ENCODE measurements at places on chromosomes 4 and X. TPM values are rescaled to one million over a fixed set of nuclear protein-coding genes. Genes with fewer than 3 reads are reported as not detected.

The MAGED4 gene
- not detected for total RNA-seq

The ZCCHC12 gene
- not detected for total RNA-seq

The CENPI gene
- 15.8 TPM for total RNA-seq

The CXorf65 gene
- total RNA-seq: 4.0 TPM

The NKX6-1 gene
- total RNA-seq: not detected

The GAGE2A gene
- total RNA-seq: 0.56 TPM

The SYP gene
- total RNA-seq: 0.49 TPM

The SLITRK4 gene
- total RNA-seq: 0.74 TPM

The FMR1NB gene
- total RNA-seq: not detected

The CLOCK gene
- 10.4 TPM for total RNA-seq

The ATP6AP1 gene
- 31.2 TPM for total RNA-seq

DNA sequence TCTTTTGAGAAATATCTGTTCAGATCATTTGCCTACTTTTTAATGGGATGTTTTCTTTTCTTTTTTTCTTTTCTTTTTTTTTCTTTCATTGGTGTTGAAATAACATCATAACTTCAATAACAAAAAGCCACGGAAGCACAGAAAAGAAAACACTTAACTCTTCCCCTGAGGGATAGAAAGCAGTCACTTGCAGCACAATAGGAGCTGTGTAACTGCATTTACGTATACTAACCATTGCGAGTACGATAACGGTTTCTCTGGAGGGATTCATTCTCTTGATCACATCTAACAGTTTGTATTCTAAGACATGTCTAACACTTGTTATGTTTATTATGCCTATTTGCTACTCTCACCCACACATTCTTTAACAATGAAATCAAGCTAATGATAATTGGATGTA is 27.3 kb downstream of the C4orf46 start:
- no peak for DNase-seq

GRCh38 chr4:188949596-188949995 is 810.4 kb downstream of the TRIML1 start:
- no peak for DNase-seq

DNA sequence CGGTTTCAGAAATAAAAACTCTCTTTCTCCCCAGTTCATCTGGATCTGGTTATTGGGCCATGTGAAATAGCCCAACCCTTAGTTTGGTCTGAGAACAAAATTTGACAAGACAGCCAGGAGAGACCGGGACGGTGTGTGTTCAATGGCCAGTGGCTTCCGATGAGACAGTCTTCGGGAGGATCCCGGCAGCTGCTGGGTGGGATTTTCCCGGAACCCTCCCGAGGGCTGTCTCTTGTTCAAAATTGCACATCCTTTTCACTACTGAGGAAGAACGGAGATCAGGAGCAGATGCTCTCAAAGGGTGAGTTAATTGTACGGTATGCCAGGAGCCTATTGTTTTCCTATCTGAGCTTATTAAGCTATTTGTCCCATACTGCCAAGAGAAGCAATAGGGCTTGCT is 166.5 kb downstream of the PRR32 start:
- DNase-seq: no peak

- no peak for DNase-seq
Measured at GRCh38 chr4:2458546-2459491, 10.1 kb upstream of the RNF4 start.

DNA sequence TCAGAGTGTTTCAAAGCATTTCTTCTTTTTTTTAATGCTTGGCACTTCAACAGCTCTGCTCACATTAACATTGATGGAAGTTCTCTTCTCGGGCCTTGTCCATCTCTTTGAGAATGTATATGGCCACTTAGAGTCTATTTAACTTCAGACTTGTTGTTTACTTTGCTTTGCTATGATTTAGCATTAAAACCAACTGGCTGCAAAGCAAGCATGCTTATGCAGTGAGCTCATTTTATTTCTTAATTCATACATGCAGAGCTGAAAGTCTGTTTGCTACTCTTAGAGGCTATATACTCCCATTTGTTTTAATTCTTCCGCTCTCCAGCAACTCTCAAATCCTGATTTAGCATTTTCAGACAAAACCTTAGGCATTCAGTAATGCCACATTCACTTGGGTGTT is 107.6 kb upstream of the PACRGL start:
- no peak for DNase-seq

- DNase-seq: no peak
Measured at GRCh38 chrX:68114573-68115129, 318.6 kb downstream of the OPHN1 start.

DNA sequence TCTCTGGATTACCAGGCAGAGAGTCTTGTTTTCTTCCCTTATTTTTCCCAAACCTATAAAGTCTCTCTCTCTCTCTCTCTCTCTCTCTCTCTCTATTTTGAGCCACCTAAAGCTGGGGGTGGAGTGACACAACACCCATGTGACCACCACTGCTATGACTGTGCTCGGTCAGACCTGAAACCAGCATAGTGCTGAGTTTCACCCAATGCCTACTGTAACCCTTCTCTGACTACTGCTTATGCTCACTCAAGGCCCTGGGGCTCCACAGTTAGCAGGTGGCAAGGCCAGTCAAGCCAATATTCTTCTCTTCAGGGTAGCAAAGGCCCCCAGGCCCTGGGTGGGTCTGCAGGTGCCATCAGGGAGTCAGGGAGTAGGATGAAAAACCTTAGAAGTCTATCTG is 114.7 kb upstream of the ARMCX2 start:
- peak; percentile 17 for DNase-seq

DNA sequence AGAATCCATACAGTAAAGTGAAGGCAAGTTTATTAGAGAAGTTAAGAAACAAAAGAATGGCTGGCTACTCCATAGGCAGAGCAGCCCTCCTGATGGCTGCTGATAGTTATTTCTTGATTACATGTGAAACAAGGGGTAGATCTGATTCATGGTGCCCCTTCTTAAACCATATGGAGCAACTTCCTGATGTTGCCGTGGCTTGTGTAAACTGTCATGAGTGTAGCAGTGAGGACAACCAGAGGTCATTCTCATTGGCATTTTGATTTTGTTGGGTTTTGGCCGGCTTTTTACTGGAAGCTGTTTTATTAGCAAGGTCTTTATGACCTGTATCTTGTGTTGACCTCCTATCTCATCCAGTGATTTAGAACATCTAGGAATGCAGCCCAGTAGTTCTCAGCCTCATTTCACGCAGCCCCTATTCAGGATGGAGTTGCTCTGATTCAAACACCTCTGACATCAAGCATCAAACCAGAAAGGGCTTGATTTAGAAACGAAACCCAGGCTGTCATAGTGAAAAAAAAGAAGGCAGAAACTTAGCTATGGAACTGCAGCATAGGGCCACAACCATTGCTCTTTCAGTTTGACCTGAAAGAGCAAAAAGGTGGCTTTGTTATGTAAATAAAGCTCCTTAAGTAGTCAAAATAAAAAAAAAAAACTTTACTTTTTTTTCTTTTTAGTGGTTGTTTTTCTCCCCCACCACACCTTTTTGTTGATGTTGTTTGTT is 37.8 kb downstream of the SPCS3 start:
- DNase-seq: peak; percentile 48

GRCh38 chrX:25178555-25178954 is 162.8 kb upstream of the ARX start:
- DNase-seq: no peak

DNA sequence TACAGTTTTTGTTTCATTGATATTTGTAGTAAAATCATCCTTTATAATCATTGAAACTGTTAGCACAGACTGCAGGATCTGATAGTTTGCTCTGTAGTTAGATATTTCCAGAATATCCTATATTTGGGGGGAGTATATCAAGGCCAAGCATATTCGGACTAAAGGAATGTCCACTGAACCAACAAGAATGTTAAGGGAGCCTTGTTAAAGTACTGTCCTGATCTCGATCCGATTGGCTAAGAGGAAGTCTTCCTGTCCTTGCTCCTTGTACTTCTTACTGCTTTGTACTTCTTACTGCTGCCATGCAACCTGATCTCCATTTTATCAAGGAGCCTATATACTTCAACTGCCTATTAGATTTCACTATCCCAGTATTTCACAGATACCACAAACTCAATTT is 449.3 kb downstream of the RPA4 start:
- DNase-seq: no peak

DNA sequence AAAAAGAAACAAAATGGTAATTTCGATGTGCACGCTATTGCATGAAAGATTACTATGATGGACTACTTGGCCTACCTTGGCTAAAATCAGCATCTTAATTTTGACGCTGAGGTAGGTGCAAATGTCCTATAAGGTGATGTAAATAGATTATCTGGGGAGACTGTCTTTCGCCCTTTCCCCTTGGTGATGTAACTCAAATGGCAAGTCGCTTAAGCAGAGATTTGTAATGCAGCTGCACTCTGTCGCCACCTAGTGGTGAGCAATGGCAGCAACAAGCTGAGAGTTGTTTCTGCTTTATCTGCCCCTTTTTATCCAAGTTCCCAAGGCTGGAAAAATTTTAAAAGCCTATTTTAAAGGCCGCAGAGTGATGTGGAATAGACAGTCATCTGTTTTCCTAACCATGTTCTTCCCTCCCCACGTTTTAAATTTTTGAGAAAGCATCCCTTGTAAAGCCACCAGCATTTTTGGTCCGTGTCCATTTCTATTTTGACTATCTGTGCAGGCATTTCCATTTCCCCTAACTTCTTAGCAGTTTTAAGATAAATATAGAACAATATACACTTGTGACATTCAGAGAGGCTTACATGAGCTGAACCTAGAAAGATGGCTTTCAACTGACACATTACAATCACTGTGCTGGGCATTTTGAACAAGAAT is 62.4 kb upstream of the PDLIM3 start:
- DNase-seq: peak; percentile 33

DNA sequence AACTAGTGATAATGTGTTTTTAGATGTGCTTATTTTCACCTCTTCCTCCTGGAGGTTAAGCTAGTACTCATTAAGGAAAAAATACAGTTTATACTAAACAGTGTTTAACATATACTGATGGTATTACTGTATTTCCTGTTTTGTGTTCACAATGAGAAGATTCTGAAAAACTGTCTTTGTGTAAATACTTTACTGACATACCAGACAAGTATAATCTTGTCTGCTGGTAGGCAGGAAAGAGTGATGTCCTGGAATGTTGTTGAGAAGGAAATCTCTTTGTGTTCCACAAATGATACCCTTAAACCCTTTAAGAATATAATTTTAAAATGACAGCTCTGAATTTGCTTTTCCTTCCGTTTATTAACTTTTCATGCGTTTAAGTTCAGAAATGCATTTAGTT is 205.5 kb upstream of the NUDT6 start:
- DNase-seq: no peak

DNA sequence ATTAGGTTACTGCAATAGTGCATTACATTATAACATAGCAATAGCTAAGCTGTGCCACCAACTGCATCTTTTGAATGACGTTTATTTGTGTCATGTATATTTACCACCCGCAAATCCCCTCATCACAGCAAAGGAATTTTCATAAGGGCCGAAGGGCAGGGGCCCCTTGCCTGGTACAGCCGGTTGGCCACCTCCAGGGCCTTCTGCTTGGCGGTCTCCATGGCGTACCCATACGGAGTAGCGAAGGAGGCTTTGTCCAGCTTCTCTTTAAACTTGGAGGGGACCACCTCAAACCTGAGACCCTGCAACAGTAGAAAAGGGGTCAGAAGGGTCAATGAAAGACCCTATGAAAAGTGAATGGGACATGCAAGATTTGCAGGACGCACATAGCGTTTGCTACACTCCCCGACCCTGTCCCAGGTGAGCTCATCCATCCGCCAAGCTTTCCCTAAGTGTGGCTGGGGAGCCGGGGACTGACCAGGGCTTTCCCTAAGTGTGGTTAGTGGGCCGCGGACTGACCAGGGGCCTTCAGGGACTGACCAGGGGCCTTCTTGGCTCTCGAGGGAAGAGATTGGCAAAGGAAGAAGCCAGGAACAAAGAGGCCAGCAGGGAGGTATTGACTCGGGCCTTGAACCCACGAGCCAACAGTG is 10.6 kb downstream of the ASMTL start:
- DNase-seq: no peak

DNA sequence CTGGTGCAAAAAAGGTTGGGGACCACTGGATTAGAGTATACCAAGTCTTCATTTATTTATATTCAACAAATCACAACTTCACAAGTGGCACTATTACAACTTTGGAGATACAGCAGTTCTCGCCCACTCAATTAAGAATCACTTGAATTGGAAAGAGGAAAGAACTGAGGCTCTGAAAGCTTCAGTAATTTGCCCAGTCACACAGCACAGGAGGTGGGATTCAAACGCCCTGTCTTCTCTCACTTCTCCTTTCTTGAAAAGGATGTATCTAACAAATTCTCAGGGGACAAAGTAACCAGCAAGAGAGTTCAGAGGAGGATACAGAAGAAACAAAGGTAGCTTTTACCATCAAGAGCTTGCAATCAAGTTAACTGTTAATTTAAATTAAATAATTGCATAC is 12.4 kb downstream of the SMIM14 start:
- peak; percentile 80 for DNase-seq

GRCh38 chr4:53136954-53137353 is 228.9 kb downstream of the SCFD2 start:
- no peak for DNase-seq

GRCh38 chr4:52369649-52370048 is 289.5 kb downstream of the USP46 start:
- no peak for DNase-seq

DNA sequence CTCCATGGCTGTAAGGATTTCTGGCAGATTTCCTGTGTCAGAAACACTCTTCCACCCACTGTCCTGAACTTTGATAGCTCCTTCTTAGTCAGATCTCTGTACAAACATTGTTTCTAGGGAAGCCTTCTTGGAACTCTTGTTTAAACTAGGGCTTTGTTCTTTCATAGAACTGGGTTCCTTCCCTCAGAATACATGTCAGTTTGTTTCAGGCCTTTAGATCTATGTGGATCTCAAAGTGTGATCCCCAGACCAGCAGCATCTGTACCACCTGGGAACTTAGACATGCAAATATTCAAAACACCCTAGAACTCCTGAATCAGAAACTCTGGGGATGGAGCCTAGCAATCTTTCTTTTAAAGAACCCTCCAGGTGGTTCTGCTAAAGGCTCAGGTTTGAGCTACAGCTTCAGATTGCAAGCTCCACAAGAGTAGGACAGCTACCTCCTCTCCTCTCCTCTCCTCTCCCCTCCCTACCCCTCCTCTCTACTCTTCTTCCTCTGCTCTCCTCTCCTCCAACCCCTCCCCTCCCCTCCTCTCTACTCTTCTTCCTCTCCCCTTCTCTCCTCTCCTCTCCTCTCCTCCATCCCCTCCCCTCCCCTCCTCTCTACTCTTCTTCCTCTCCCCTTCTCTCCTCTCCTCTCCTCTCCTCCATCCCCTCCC is 12.7 kb downstream of the RASSF6 start:
- DNase-seq: no peak

GRCh38 chrX:50691820-50692219 is 122.2 kb downstream of the SHROOM4 start:
- no peak for DNase-seq

GRCh38 chr4:104589264-104589868 is 94.7 kb upstream of the CXXC4 start:
- no peak for DNase-seq
